ENCODE measurements at places on chromosomes 3 and 15. TPM values are rescaled to one million over a fixed set of nuclear protein-coding genes. Genes with fewer than 3 reads are reported as not detected.

Gene SLC51A
- total RNA-seq, result not detected

GRCh38 chr15:98889930-98890695 is 117.5 kb downstream of the PGPEP1L start:
- peak; percentile 59 for DNase-seq
- 0 out of 2 replicates have a peak overlapping the region, but pooled peaks have one; percentile 1 for H3K4me3 ChIP-seq
- H3K27me3 ChIP-seq, result no peaks in the 10 kb centered on the region
- H3K4me1 ChIP-seq, result peaks cover 33% of the 10 kb centered on the region

DNA sequence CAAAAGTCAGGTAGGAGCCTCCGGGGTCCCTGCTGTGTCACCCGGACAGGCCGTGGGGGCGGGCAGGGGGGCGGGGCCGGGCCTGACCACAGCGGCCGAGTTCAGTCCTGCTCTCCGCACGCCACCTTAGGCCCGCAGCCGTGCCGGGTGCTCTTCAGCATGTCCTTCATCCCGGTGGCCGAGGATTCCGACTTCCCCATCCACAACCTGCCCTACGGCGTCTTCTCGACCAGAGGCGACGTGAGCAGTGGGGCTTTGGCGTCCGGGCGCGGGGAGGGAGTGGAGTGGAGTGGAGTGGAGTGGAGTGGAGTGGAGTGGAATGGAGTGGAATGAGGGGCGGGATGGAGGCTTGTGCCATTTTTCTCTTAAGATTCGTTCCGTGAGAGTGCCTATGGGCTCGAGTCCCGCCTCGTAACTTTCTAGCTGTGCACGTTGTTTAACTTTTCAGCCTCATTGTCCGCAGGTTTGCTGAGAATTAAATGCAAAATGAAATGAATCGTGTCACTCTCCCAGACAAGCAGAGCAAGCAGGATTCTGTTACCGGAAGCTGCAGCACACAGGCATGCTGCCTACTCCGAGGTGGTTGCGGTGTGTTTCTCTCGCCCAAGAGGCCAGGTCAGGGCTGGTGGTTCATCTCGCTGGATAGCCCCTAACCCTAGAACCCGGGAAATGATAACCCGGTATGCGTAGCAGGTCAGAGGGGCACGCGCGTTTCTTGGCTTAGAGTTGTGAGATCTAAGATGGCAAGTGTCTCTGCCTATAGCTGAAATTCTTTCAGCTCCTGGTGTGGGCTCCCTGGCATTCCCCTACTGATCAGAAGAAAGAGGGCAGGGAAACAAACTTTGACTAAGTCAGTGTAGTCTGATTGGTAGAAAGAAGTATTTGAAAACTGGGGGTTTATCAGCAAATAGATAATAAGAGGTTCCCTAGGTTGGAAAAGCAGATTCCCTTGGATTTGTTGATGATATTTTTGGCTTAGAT is at the start of gene FAH:
TSS of gene FAH (plus strand) at position 104 of the 981 bp plus-strand sequence. CDS start at position 160, 56 bp downstream.
- H3K27ac ChIP-seq, result peak within 1 kb of the TSS; percentile 61
- H3K27me3 ChIP-seq, result no peaks in the 10 kb centered on the region
- peak; percentile 68 for DNase-seq
- peaks cover 10% of the 10 kb centered on the region for H3K4me1 ChIP-seq
- H3K4me3 ChIP-seq, result peak within 1 kb of the TSS; percentile 63

DNA sequence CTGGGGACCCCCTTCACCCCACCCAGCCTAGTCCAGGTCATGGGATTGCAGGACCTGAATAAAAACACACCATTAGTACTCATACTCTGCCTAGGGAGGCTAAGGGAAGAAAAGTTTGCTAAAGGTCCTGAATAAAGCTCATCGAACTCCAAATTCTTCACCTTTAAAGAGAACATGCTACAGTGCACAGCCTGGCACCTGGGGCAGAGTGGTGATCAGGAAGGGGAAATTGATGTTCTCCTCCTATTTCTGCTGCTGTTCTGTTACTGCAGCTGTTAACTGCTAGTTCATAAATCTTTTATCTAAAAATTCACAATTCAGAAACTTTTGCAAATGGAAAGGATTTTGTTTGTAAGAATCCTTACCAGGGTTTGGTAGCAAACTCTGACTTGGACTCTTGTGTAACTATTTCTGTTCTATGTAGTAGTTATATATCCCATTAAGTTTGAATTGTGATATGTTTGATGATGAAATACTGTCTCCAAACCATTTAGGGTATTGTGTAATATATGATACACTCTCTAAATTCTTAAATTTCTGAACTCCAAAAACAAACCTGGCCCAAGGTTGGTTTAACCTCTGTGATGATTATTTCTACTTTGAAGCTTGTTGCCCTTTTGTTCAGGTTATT is 27.9 kb downstream of the MCTP2 start:
- DNase-seq, result no peak
- no peak overlapping the region for H3K4me3 ChIP-seq
- no peaks in the 10 kb centered on the region for H3K27me3 ChIP-seq
- H3K4me1 ChIP-seq, result peaks cover 5% of the 10 kb centered on the region
- no peaks in the 10 kb centered on the region for H3K36me3 ChIP-seq
- no peak overlapping the region for H3K27ac ChIP-seq

- no peak overlapping the region for H3K4me3 ChIP-seq
- DNase-seq, result no peak
- peaks cover 24% of the 10 kb centered on the region for H3K4me1 ChIP-seq
- no peaks in the 10 kb centered on the region for H3K27me3 ChIP-seq
- peaks cover 6% of the 10 kb centered on the region for H3K36me3 ChIP-seq
- no peak overlapping the region for H3K27ac ChIP-seq
Measured at GRCh38 chr3:188581792-188582191, 427.8 kb downstream of the LPP start.

DNA sequence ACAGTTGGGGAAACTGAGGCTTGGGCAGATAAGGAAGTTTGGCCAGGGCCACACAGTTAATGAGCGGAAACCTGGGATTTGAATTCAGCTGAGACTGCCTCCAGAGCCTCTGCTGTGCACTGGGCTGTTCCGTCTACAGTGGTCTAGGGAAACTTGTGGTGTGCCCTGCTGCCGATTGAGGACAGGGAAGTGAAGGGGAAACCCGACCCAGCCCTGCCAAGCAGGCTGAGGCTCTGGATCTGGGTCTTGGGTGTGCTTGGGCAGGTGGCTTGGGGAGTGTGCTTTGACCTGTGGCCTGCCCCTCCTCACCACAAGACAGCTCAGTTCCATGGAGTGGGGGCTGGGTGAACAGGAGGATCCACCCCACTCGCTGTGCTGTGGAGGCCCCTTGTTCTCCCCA is 17.6 kb downstream of the NISCH start:
- no peak overlapping the region for H3K27ac ChIP-seq
- H3K4me1 ChIP-seq, result no peaks in the 10 kb centered on the region
- H3K36me3 ChIP-seq, result peaks cover 77% of the 10 kb centered on the region
- DNase-seq, result no peak
- H3K27me3 ChIP-seq, result no peaks in the 10 kb centered on the region

Gene DNAH12
- not detected for total RNA-seq

GRCh38 chr3:149419816-149420215 is 42.4 kb upstream of the TM4SF1 start:
- no peaks in the 10 kb centered on the region for H3K27me3 ChIP-seq
- H3K36me3 ChIP-seq, result no peaks in the 10 kb centered on the region
- no peak overlapping the region for H3K4me3 ChIP-seq

Data from SJSA1 (cell line).